ENCODE measurements at places on chromosomes 12 and 14. TPM values are rescaled to one million over a fixed set of nuclear protein-coding genes. Genes with fewer than 3 reads are reported as not detected.

Gene SLC38A4
- 18.6 TPM for total RNA-seq

Gene TEX52
- not detected for total RNA-seq

Gene DACT1
- total RNA-seq: 3.0 TPM

Gene CLEC6A
- not detected for total RNA-seq

Gene ASIC1
- 0.35 TPM for total RNA-seq

Gene RHEBL1
- 0.38 TPM for total RNA-seq

Gene HOXC4
- total RNA-seq: 2.3 TPM

Gene OR6C2
- total RNA-seq: not detected

Gene ZNF891
- total RNA-seq: 4.3 TPM

Gene CMA1
- 0.32 TPM for total RNA-seq

Gene KRT75
- total RNA-seq: not detected

Gene BRI3BP
- 21.3 TPM for total RNA-seq
